ENCODE measurements at places on chromosomes 11 and 22.

- DNase-seq, result peak; percentile 87
These were observed 211.4 kb downstream of the ETS1 start for GRCh38 chr11:128375961-128376360.

- no peak for DNase-seq
These were observed 18.8 kb downstream of the SNX19 start for GRCh38 chr11:130897262-130898182.

DNA sequence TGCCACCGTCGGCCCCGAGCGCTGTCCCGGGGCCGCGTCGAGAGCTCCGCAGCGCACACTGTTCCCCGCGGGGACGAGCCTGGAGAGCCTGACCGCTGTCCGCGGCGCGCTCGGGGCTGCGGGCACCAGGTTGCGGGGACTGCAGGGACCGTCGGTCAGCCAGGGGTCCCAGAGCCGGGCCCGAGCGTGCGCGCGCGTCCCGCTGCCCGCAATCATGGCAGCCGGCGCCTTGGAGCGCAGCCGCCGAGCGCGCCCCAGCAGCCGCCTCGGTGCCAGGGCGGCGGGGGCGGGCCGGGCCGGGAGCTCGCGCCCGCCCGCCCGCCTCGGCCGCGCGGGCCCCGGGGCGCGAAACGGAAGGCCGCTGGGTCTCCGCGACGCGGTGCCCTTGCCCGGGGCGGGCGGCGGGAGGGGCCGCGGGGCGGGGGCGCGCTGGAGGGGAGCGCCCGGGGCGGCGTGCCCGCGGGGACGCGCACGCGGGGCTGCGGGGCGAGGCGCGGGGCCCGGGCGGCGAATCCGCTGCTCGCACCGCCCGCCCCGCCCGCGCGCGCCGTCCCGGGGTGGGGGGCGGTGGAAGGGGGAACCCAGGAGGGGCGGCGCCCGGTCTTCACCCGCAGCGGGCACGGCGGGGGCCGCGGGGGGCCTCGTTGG lies 79.4 kb upstream of the PPARA start:
- peak; percentile 91 for DNase-seq

- DNase-seq, result peak; percentile 85
These were observed 12.0 kb downstream of the BRSK2 start for GRCh38 chr11:1401656-1402221.

DNA sequence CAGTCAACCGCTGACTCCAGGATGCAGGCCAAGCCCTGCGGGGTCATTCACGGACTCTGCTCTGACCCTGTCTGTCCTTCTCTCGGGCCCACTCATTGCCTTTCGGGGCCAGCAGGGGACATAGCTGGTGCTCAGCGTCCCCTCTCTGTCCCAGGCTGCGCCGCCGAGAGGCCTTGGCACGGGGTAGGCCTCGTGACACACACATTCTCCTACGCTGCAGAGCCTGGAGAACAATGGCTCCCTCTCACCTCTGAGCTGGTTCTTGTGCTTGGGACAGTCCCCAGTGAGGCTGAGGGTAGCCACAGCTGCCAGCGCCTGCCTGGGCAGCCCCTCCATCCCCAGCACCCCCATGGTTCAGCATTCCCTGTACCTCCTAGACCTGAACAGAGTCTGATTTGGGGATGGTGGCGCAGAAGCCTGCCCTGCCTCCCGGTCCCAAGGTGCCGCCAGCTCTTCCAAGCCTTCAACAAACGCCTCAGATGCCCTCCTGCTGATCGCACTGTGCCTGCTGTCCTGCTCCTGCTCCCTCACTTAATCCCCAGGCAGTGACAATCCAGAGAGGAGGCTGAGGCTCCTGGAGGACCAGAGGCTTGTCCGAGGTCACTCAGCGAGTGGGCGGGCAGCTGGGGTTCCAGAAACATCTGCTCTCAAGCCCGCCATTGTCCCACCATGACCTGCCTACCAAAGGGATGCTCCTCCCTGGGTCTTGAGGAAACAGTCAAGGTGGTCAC lies 30.4 kb downstream of the DUSP8 start:
- DNase-seq, result no peak

DNA sequence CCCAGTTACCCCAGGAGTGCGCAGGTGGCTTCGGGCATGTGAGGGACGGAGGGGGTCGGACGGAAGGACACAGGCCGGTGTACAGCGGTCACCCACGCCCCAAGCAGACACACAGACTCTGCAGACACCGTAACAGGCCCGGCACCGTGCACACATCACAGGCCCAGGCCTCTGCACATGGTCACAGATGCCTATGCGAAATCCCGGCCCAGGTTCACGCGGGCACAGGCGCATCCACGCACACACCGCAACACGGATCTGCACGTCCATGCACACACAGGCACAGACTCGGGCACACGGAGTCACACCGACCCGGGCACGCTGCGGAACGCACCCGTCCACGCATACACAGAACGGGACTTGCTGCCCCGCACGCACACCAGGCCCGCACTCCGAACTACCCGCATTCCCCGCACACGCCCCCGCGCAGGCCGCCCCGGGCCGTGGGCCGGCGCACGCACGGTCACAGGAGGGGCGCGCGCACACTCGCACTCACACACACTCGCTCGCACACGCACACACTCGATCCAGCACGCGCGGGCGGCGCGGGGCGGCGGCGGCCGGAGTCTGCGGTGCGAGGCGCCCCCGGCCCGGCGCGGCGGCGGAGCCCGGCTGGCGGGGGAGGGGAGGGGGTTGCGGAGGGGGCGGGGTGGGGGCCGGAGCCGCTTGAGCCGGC lies at the start of gene MGAT3:
Gene MGAT3 (plus strand): TSS at position 491 of the 676 bp plus-strand sequence. CDS start 30,336 bp downstream, outside the sequence.
- peak; percentile 58 for DNase-seq

GRCh38 chr22:39962071-39962470 lies 1.9 kb downstream of the TMA7B start:
- no peak for DNase-seq

GRCh38 chr22:31140746-31141145 lies 438 bp upstream of the PLA2G3 start:
- DNase-seq, result no peak

DNA sequence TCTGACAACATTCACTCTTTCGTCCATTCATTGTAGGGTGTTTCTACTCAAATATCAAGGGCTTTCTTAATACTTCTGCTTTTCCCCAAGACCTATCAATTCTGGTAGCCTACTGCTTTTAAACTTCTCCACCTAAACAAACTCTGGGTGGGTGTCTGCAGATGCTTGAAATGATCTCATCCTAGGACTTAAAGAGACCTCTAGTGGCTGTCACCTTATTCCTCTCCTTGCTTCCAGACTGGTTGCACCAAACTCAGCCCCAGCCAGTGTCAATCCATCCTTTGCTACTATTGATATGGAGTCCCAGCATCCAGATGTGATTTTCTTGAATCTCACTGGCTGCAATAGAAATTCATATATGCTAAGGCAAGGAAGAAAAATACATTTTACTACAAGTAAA lies 274.7 kb downstream of the NXPE2 start:
- peak; percentile 4 for DNase-seq

- peak; percentile 91 for DNase-seq
These were observed 33.4 kb upstream of the CTTN start for GRCh38 chr11:70364745-70365543.

- DNase-seq, result no peak
These were observed 29.3 kb downstream of the FAT3 start for GRCh38 chr11:92253945-92254344.

GRCh38 chr11:34234086-34234740 lies 123.6 kb downstream of the ABTB2 start:
- peak; percentile 59 for DNase-seq

GRCh38 chr11:2134022-2135010 lies 4.9 kb downstream of the IGF2 start:
- DNase-seq, result no peak

DNA sequence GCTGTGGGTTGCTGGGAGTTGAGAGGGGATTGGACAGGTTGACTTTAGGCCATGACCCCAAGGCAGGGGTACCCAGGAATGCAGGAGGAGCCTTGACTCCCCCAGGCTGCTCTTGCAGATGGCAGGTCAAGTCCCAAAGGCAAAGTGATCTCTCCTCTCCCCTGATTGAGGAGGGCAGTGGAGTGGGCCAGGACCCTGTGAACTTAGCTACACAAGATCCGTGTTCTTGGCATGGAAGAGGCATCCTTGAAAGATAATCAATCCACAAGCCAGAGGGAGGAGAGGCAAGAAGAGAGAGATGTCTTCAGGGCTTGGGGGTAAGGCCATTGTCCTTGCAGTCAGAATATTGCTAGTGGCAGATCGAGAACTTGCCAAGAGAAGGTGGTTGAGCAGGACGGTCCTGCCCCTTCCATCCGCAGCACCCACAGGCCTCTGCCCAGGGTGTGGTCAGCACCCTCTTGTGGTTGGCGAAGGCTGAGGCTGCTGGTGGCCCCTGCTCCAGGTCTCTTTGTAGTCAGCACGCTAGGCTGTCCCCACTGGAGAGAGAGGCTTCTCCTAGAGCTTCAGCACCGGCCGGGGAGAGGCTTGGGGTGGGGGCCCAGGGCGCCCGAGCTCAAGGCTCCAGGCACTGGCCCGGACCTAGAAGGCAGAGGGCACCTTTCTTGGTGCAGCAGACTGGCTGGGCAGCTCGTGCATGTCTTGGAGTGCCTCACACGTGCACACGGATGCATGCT lies 45.4 kb downstream of the KCNC1 start:
- DNase-seq, result no peak

DNA sequence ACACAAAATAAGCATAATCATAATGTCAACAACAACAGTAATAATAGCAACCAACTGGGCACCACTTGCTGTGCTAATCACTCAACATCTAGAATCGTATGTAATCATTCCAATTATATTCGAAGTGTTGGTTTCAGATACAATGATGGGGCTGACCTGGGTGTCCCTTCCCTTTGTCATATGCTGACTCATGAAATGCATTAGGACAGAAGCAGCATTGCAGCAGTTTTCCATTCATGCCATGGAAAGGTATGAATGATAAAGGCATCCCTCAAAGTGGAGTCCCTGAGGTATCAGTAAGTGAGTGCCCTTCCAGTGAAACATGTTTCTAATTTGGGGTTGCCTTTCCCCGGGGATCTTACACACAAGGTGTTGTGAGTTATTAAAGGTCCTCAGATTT lies 46.3 kb upstream of the ANO3 start:
- DNase-seq, result no peak

DNA sequence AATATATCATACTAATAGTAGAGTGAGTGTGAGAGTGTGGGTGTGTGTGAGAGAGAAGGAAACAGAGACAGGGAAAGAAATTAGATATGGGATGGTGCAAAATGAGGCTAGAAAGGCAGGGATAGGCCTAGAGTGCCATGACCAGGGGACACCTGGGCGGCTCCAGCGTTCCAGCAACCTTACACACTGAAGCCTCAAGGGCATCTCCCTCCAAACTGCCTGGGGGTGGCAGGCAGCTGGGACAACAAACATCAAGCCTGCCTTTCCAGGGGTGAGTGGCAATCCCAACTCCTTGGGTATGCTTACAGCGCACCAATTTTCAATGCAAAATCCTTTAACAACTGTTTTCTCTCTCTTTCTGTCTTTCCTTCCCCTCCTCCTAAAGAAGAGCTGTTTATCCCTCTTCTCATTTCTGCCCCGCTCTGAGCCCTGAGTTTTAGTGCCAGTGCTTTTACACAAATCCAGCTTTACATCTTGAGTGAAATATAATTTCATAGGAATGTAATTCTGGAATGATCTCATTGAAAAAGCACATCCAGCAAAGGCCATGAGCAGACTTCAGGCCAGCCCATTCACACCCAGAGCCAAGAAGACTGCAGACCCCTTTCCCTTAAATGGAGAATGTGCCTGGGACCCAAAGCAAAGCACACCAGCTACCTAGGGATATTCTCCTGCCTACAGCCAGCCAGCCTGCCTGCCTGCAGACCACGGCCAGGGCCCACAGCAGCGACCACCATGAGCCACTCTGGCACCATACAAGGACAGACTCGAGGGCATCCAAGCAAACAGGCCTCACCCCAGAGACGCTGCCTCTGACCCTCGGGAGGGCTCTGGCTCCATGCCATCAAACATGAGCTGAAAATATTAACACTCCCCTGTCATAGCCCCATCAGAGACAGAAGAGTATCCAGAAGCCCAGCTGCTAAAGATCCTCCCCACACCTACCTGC lies 90.3 kb downstream of the RPL27A start:
- DNase-seq, result no peak

GRCh38 chr11:64931290-64931689 lies 4.4 kb downstream of the GPHA2 start:
- no peak for DNase-seq

DNA sequence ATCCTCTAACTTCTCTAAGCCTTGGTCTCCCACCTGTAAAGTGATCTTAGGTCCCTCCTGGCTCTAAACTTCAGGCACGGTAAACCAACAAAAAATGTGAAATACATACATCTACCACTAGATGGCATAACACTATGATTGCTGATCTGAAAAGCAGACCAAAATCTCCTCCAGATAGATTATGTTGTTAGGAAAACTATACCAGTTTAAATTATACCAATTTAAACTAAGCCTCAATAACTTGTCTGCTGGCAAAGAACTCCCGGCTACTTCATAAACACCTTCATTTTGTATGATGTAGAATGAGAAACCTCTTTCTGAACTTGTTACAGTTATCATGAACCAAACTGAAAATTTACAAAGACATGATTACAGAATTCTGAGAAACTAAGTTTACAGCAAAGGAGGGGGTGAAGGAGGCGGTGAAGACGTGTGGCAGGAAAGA lies 85.9 kb downstream of the SBF2 start:
- DNase-seq, result peak; percentile 65

DNA sequence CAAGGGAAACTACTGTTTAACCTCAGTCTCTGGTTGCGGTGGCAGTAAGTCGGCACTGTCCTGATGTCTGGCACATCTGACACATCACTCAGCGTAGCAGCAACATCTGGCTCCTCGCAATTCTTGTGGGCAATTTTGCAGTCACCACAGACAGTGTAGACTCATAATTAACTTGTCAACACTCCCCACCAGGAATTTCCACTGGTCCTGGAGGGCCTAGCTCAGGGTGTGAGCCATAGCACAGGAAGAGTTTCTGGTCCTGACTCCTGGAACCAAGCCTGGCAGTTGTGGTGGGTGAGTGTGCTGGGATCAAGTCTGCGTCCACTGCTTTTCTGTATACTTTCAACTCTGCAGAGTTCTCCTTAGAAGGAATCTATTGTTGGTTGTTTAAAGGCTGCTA lies 209.7 kb downstream of the SNX19 start:
- DNase-seq, result no peak

DNA sequence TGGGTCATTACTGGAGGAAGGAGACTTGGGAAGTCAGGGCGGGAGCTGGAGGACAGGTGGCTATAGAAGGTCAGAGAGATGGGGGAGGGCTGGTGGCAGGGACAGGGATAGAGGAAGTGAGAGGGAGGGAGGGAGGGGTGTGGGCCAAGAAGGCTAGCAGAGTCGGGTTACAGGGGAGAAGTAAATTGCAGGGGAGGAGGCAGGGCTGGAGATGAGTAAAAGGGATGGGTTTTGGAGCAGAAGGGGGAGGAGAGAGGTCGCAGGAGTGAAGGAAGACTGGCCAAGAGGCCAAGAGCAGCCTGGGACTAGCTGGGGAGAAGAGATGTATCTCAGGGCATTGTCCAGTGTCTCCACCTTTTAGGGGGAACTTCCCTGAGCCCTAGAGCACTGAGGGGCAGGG lies 33.0 kb downstream of the LRRC10B start:
- DNase-seq, result peak; percentile 27

DNA sequence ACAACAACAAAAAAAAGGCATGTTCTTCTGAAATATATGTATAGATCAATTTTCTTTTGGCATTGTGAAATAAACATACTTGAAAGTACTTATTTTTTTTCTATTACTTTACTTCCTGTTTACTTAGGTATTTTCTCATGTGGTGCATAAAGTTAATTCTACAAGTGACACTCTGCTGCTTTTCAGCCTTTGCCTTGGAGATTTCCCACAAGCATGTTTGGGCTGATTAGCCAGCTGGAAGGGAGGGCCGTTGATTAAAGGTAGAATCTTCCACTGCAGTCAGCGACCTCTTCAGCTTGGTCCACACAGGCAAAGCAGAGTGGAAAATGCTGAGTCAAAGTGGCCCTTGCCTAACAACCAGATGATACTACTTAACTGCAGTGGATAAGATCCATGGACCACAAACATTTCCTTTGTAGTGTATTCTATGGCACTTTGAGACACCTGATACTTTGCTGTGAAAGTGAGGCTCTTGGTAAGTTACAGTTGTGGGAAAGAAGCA lies 176.0 kb downstream of the ARHGAP42 start:
- peak; percentile 96 for DNase-seq
